H9 (cell line): ENCODE measurements at places on chromosomes 1 and 21. TPM values are rescaled to one million over a fixed set of nuclear protein-coding genes. Genes with fewer than 3 reads are reported as not detected.

The CA6 gene
- total RNA-seq: not detected in 2 replicates

The FAAH gene
- 18.9 and 23.4 TPM in 2 replicates for total RNA-seq

The IFI44 gene
- total RNA-seq: not detected in 2 replicates

The NID1 gene
- 28.2 and 28.5 TPM in 2 replicates for total RNA-seq

The TRIM67 gene
- total RNA-seq: not detected in 2 replicates

The CD1E gene
- total RNA-seq: not detected in 2 replicates

The GOLPH3L gene
- total RNA-seq: 30.0 and 30.5 TPM in 2 replicates

The FCMR gene
- not detected in 2 replicates for total RNA-seq

The CACYBP gene
- total RNA-seq: 202 and 208 TPM in 2 replicates

The LCE2B gene
- total RNA-seq: not detected in 2 replicates

The GJA4 gene
- total RNA-seq: 1.4 and 2.1 TPM in 2 replicates

The TPM3 gene
- 508 and 513 TPM in 2 replicates for total RNA-seq

The AHCYL1 gene
- 86.0 and 89.0 TPM in 2 replicates for total RNA-seq

The FAM3B gene
- total RNA-seq: 4.0 and 5.0 TPM in 2 replicates

The PTAFR gene
- total RNA-seq: 1.8 and 1.9 TPM in 2 replicates

The CYP4B1 gene
- total RNA-seq: not detected in 2 replicates

The HSD11B1 gene
- not detected in 2 replicates for total RNA-seq

The AK2 gene
- total RNA-seq: 144 and 159 TPM in 2 replicates

The DRAXIN gene
- total RNA-seq: 20.1 and 20.5 TPM in 2 replicates

The ALPL gene
- 84.8 and 92.9 TPM in 2 replicates for total RNA-seq

The LHX4 gene
- 1.9 and 2.0 TPM in 2 replicates for total RNA-seq

The CD34 gene
- total RNA-seq: 0.02 and 0.35 TPM in 2 replicates

The TNFRSF18 gene
- 1.9 and 2.0 TPM in 2 replicates for total RNA-seq

The CLDN14 gene
- total RNA-seq: not detected in 2 replicates

The SHC1 gene
- total RNA-seq: 168 and 173 TPM in 2 replicates

The AADACL3 gene
- total RNA-seq: 0.22 and 0.35 TPM in 2 replicates

The KCNK2 gene
- total RNA-seq: 0.37 and 0.44 TPM in 2 replicates

The MCM3AP gene
- total RNA-seq: 113 and 124 TPM in 2 replicates

The STXBP3 gene
- total RNA-seq: 29.4 and 34.1 TPM in 2 replicates

The SERINC2 gene
- total RNA-seq: 14.1 and 14.7 TPM in 2 replicates

The LAMC2 gene
- total RNA-seq: 6.8 and 7.4 TPM in 2 replicates

The DNM3 gene
- 2.7 and 3.3 TPM in 2 replicates for total RNA-seq

The NEK2 gene
- 16.7 and 17.6 TPM in 2 replicates for total RNA-seq

The LIN28A gene
- total RNA-seq: 1,267 and 1,289 TPM in 2 replicates

The SHISAL2A gene
- total RNA-seq: 0.44 and 0.90 TPM in 2 replicates

The S100B gene
- total RNA-seq: 0.26 and 0.53 TPM in 2 replicates

The SPRR2A gene
- not detected in 2 replicates for total RNA-seq

The TBX15 gene
- 0.07 TPM in 1 of 2 replicates, not detected in the other for total RNA-seq

The AK5 gene
- 2.5 and 2.6 TPM in 2 replicates for total RNA-seq

The HUNK gene
- total RNA-seq: 5.7 and 5.8 TPM in 2 replicates

The RCSD1 gene
- 0.13 and 0.26 TPM in 2 replicates for total RNA-seq

The SPTA1 gene
- not detected in 2 replicates for total RNA-seq
